Lung (tissue), 17 donors: ENCODE measurements at places on chromosomes 3 and 15. TPM values are rescaled to one million over a fixed set of nuclear protein-coding genes. Genes with fewer than 3 reads are reported as not detected.
A peak's percentile ranks its signal among the peaks of the same experiment; 100 is the strongest.

DNA sequence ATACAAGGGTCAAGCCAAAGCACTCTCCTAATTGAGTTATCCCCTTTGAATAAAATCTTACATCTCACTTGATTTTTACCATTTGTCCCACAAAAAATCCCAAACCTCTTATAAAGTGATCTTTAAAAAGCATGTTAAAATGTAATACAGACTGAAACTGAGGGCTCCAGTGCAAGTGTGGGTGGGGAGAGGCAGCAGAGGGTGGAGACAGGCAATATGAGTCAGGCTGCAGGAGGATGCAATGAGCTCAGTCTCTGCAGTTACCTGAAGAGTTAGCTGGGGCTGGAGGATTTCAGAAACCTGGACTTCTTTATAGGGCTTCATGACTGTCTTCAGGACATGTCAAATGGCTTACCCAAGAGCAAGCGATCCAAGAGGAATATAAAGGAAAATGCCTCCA lies 14.2 kb upstream of the COLQ start:
- no peak overlapping the region for H3K4me3 ChIP-seq
- H3K27ac ChIP-seq: no peak overlapping the region
- H3K4me1 ChIP-seq: no peaks in the 10 kb centered on the region
- no peaks in the 10 kb centered on the region for H3K27me3 ChIP-seq
- no peaks in the 10 kb centered on the region for H3K36me3 ChIP-seq

DNA sequence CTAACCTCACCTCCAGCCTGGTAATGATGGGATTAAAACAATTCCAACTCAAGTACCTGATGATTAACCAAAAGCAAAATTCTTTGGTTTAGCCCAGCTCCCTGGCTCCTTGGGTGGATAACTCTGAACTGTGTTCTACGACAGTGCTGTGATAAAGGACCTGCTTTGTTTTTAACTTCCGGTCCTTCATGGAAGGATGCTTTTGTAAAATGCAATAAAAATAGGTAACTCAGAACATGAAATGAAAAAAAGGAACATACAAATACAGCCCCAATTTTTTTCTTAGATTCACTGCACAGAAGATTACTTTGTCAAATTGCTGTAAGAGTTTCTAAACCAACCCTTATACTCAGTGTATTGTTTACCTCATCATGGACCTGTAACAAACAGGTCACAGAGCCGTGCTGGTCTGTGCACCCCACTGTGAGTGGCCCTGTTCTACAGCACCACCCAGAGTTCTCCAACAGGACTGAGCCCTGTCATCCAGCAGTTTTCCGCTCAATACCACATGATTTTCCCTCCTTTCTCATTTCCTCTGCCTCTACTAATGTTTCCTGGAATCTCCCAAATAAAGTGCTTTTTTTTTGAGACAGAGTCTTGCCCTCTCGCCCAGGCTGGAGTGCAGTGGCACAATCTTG lies 4.9 kb upstream of the PCYT1A start:
- H3K27ac ChIP-seq: no peak overlapping the region
- DNase-seq: no peak
- H3K27me3 ChIP-seq: no peaks in the 10 kb centered on the region
- H3K4me3 ChIP-seq: no peak overlapping the region
- no peaks in the 10 kb centered on the region for H3K36me3 ChIP-seq

GRCh38 chr3:20008646-20009045 lies 3.4 kb downstream of the PP2D1 start:
- H3K27ac ChIP-seq: no peak overlapping the region
- no peak overlapping the region for H3K4me3 ChIP-seq
- no peak for DNase-seq
- no peaks in the 10 kb centered on the region for H3K27me3 ChIP-seq

DNA sequence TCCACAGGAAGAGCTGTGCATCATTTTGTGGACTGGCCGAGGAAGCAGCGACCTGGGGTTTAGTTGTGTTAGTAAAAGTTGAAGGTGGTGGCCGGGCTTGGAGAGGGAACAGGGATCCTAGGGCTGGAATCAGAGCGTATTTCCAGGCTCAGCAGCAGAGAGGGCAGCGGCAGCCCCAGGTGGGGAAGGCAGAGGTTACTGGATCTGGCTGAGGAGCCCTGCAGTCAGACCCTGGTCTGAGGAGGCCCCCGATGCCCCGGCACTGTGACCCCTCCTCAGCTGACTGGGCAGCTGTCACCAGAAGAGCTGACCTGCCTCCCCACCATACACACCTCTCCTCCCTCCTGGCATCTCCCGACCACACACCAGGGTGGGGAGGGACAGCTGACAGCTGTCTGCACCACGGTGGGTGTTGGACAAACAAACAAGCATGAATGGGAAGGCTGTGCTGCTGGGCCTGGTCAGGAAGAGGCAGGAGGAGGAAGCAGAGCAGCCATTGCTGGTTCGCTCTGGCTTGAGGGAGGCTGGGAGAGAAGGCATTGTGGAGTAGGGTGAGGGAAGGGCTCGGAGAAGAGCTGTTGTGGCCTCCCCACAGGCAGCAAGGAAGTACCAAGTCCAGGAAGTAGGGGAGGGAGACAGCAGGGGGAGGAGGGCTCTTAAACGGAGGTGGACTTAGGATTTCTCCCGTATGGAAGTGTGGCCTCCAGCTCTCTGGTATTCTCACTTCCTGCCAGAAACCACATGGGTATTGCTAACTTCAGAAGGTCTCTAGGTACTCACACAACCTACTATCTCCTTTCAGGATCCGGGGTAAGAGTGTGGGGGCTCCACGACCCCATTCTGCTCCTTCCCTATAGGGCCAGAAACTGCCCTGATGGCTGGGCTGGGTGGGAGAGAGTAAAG lies 49.5 kb upstream of the HACD2 start:
- H3K27ac ChIP-seq: no peak overlapping the region
- H3K27me3 ChIP-seq: no peaks in the 10 kb centered on the region
- peaks cover 28% of the 10 kb centered on the region for H3K36me3 ChIP-seq
- no peak overlapping the region for H3K4me3 ChIP-seq
- no peaks in the 10 kb centered on the region for H3K4me1 ChIP-seq

- H3K36me3 ChIP-seq: peaks cover 5% of the 10 kb centered on the region
- no peak overlapping the region for H3K27ac ChIP-seq
- no peaks in the 10 kb centered on the region for H3K4me1 ChIP-seq
- no peak overlapping the region for H3K4me3 ChIP-seq
Observed at GRCh38 chr15:22930782-22931484, 49.2 kb downstream of the CYFIP1 start.

RARB gene
- total RNA-seq: 24.5 TPM

- no peak overlapping the region for H3K27ac ChIP-seq
- no peaks in the 10 kb centered on the region for H3K4me1 ChIP-seq
- H3K27me3 ChIP-seq: no peaks in the 10 kb centered on the region
- DNase-seq: no peak
- no peak overlapping the region for H3K4me3 ChIP-seq
Observed at GRCh38 chr3:191774485-191774884, 313.5 kb downstream of the PYDC2 start.

- H3K4me1 ChIP-seq: no peaks in the 10 kb centered on the region
- no peaks in the 10 kb centered on the region for H3K27me3 ChIP-seq
- H3K36me3 ChIP-seq: peaks cover 4% of the 10 kb centered on the region
- H3K27ac ChIP-seq: no peak overlapping the region
- DNase-seq: no peak
- H3K4me3 ChIP-seq: no peak overlapping the region
Observed at GRCh38 chr15:56690733-56691132, 42.6 kb downstream of the ZNF280D start.

DNA sequence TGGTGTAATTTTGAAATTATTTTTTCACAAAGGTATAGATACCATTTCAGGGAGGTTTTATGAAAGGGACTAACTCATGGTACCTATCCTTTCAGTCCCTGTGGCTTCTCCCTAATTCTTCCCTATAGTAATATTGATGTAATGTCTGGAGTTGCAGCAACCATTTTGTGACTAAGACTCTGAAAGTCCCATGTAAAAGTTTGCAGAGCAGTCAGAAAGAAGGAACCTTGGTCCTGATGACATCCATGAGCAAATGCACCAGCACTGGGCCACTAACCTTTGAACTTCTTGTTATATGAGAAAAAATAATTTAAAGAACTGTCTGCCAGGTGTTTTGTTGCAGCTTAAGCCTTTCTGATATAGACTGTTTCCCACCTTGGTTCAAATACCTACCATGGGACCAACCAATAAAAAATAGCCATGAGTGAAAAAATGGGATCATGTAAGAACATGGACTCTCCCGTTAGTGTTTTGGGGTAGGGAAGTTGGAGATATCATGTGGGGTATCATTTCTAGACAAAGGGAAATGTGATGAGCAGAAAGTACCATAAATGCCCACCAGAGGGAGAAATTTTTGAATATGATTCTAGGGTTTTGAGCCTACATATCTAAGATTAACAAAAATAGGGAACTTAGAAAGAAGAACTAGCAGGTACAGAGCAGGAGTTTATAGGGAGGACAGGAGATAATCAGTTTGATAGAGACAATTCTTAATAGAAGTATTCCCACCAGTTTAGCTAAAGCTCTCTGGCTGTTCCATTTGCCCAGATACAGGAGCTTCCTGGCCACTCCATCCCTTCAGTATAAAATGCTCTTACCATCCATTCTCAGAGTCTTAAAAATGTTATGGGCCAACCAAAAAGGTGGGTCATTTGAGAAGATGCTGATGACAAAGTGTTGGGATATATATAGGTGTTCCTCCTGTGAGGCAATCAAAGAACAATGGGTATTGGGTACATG lies 3.4 kb upstream of the CPOX start:
- peaks cover 10% of the 10 kb centered on the region for H3K4me1 ChIP-seq
- H3K27ac ChIP-seq: no peak overlapping the region
- H3K36me3 ChIP-seq: no peaks in the 10 kb centered on the region
- no peak for DNase-seq
- no peaks in the 10 kb centered on the region for H3K27me3 ChIP-seq
- no peak overlapping the region for H3K4me3 ChIP-seq

GOLGA6D gene
- total RNA-seq: not detected

MED12L gene
- 0.82 TPM for total RNA-seq

DAZL gene
- not detected for total RNA-seq

QARS1 gene
- 191 TPM for total RNA-seq

DNA sequence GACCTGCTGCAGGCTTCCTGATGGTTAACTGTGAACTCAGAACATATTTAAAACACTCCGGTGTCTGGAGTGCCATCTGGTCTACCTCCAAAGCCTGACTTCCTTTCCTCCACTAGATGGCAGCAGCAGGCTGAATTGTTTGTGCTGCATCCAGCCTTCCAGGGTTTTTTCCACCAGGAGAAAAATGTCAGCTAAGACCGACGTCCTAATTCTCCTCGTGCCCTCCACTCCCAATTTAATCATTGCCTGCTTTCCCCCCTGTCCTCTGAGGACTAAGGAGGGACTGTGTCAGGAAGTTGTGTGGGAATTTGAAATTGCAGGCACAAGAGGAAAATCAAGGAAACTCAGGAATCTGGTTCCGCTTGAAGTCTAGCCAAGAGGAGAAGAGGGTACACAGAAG lies 165.2 kb upstream of the UMPS start:
- no peak overlapping the region for H3K4me3 ChIP-seq
- peaks cover 17% of the 10 kb centered on the region for H3K4me1 ChIP-seq
- no peak overlapping the region for H3K27ac ChIP-seq
- H3K36me3 ChIP-seq: no peaks in the 10 kb centered on the region
- peak; percentile 89 for DNase-seq

GRCh38 chr15:35244227-35244626 lies 159.1 kb upstream of the NANOGP8 start:
- no peaks in the 10 kb centered on the region for H3K4me1 ChIP-seq
- H3K4me3 ChIP-seq: no peak overlapping the region
- H3K27ac ChIP-seq: no peak overlapping the region
- H3K27me3 ChIP-seq: no peaks in the 10 kb centered on the region

FILIP1L gene
- 27.6 TPM for total RNA-seq

CCDC33 gene
- 6.2 TPM for total RNA-seq

PIERCE2 gene
- total RNA-seq: 5.7 TPM
